BJ (cell line): ENCODE measurements at places on chromosomes 11 and 22.

DNA sequence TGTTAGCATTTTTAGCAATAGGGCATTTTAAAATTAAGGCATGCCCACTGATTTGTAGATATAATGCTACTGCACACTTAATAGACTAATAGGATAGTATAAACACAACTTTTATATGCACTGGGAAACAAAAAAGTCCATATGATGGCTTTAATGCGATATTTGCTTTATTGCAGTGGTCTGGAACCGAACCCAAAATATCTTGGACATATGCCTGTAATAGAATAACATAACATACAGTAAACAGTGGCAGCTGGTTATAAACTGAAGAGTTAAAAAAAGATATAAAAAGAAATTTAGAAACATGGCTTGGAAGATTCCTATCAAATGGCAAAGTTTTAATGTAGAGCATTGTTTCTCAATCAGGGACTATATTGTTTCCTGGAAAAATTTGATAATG is 111.9 kb downstream of the KIF18A start:
- DNase-seq = no peak

DNA sequence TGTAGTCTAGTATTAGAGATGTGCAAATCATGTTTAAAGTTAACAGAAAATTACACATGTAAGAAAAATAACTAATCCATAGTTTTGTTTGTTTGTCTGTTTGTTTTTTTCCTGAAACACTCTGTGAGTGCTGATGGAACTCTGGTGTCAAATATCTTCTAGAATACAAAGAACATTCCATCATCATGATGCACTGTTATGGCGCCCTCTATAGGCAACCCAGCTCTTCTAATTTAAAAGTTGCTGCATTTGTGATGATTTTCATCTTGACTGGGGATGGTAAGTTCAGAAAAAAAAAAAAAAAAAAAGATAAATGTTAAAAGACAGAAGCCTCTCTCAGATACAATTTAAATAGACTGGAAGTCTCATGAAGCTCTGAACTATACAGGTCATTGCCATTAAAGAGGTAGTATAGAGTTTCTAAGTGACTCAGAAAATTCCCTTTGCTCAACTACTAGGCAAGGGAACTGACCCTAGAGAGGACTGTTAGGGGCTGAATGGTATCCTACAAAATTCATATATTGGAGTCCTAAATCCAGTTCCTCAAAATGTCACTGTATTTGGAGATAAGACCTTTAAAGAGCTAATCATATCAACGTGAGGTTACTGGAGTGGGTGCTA is 597.2 kb upstream of the ANO3 start:
- no peak for DNase-seq

GRCh38 chr11:118845369-118845768 is 38.3 kb upstream of the CXCR5 start:
- DNase-seq = no peak

- DNase-seq = no peak
Measured at GRCh38 chr22:22682807-22683667, 38.6 kb downstream of the GGTLC2 start.

DNA sequence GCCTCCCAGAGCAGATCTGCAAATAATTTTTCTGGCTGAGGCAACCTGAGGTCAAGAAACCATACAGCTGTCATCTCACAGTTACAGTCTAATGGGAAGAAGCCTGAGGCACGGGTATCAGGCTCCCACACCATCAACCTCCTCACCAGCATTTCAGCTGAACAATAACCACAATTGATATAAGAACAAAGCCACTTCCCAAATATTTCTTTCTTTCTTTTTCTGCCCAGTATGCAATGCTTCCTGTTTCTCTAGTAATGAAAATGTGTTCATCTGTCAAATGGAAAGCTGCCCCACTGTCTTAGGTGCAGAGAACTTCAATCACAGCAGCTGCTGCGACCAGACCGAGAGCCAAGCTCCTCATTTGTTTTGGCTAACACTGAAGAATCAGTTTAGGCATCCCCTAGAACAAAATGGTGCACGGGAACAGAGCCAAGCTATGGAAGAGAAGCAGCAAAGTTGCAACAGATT is 108.4 kb downstream of the BLID start:
- no peak for DNase-seq

DNA sequence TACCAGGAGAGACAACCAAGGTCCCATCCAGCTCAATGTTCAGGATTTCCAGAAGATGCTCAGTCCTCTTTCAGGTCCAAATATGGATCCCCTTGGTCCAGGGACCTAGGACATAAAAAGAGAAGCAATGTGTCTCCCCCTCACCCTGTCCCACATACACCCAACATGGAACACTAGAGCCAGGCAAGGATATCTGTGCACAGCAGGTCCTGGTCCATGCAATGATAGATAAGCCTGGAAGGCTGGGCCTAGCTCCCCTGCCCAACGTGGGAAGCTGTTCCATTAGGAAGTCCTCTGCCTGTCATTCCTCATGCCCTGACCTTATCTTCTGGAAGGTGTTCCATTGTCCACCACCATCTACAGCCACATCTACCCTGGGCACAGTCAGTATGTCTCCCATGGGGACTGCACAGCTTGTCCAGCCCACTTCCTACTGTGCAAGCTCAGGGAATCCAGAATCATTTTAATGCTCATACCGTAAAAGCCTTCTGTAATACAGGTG is 1434.8 kb downstream of the TBC1D22A start:
- DNase-seq = no peak
